ENCODE measurements at places on chromosomes 4 and X.
A peak's percentile ranks its signal among the peaks of the same experiment; 100 is the strongest.

DNA sequence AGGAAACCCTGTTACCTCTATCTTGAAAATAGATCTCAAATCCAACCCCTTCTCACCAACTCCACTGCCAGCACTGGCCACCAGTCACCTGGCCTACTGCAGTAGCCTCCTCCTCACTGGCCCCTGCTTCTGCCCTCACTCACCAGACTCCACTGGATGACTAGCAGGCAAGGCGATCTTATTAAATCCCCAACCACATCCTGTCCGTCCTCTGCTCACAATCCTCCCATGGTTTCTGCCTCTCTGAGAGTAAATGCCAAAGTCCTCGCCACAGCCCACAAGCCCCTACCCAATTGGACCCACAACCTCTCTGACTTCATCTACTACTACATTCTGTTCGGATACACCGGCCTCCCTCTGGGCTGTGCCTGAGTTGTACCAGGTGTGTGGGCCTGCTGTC is 5.4 kb upstream of the PIM2 start:
- no peak for DNase-seq

- no peak for DNase-seq
These were observed 167.3 kb downstream of the SLIT2 start for GRCh38 chr4:20418861-20419451.

DNA sequence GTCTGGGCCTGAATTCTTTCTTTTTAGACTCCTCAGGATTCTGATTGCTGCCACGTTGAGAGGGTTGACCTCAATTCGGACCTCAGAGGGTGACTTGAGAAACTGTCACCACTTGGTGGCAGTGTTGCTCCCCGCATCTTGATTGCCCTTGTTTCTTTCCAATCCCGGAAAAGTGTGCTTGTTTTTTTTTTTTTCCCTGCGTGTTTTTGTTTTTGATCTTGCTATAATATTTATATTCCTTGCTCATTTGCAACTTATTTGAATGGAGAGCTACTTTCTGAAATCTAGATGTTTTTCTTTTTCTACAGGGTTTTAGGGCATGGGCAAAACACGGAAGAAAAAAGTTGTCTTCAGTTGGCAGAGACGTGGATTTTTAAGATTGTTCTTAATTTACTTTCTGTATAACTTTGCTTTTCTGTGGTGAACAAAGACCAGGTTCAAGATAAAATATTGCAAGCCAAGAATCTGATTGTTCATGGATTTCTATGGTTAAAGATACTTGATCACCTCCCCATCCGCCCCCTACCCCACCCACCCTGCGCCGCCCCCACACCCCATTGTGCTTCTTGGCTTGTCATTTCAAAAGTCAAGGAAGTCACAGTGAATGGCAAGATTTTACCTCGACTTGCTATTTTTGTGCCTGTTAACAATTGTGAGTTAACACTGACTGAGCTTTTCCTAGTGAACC is 102.0 kb downstream of the PTTG2 start:
- DNase-seq: peak; percentile 27

DNA sequence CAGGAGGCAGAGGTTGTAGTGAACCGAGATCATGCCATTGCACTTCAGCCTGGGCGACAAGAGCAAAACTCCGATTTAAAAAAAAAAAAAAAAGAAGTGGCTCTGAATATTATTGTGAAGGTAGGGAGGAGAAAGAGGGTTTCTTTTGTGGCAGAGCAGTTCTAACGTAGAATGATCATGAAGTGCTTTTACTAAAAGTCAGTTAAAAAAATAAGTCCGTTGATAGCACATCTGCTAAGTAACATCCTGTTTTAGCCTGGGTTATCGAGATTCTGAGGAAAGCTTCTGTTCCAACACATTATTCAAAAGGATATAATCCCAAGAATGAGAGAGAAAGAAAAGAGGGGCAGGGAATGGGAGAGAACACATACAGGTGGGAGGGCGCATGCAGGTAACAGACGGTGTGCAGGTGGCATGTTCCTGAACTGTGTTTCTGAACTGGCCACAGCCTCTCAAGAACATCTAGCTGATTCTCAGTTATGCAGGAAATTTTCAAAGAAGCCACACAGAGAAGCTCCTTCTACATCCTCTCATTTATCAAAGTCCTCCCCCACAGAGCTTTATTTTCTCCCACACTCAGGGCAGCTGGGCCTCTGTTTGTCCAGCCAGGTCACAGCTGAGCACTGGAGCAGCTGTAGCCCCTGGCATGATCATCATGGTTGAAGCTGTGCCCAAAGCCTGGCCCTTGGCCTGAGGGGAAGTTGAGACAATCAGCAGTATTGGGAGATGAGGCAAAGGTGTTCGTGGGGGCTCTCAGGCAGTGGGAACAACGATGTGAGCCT is 342.3 kb downstream of the ZNF674 start:
- no peak for DNase-seq

DNA sequence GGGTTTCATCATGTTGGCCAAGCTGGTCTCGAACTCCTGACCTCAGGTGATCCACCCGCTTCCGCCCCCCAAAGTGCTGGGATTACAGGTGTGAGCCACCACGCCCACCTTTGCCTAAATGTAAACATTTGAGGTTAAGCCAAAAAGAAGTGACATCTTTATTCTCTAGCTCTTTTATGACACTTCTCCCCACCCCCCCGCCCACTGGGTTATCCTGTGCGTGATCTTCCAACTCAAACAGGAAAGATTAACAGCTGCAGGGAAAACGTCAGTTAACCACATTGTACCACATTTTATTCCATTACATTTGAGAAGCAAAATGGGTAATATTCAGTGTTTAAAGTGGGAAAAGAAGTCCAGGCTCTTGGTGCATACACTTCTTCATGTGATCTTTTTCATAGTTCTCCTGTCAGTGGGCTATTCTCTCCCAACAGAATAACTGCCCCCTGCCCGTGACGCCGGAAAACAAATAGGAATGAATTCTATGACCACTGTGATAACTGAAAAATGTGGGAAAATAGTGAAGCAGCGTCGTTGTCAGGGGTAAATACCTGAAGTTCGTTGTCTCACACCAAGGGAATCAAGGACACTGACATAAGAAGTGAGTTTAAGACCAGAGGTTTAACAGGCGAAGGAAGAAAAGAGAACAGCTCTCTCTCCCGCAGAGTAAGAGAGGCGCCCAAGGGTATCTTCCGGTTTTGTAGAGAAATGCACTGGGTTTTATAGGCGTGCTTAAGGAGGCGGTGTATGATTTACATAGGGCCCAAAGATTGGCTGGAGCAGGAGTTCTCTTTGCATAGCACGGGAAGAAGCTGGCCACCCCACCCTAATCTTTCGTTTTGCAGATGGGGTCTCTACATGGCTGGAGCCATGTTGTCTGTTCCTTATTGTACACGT is 9.7 kb upstream of the SRD5A3 start:
- no peak for DNase-seq

- DNase-seq: no peak
These were observed 176.1 kb downstream of the CORIN start for GRCh38 chr4:47661741-47662140.

- no peak for DNase-seq
These were observed 306.1 kb upstream of the TAPT1 start for GRCh38 chr4:16532240-16532970.

- DNase-seq: no peak
These were observed 257.4 kb downstream of the NLGN4X start for GRCh38 chrX:5971300-5971699.

GRCh38 chr4:5526080-5526846 is 182.1 kb downstream of the EVC2 start:
- no peak for DNase-seq

DNA sequence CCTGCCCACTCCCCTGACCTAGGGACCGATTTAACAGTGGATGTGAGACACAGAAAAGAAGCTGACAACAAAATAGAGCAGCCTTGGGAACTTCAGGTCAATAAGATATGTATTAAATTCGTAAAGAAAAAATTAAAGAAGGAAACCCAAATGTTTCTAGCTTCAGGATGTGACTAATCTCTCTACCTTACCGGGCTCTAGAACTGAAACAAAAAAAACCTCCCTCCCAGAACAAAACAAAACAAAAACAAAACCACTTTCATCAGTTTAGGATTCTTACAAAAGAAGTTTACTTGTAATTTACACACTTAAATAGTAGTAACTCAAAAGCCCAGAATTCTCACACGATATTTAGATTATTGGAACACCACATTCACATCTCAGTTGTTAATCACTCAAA is 185.8 kb upstream of the RPS6KA3 start:
- DNase-seq: no peak

DNA sequence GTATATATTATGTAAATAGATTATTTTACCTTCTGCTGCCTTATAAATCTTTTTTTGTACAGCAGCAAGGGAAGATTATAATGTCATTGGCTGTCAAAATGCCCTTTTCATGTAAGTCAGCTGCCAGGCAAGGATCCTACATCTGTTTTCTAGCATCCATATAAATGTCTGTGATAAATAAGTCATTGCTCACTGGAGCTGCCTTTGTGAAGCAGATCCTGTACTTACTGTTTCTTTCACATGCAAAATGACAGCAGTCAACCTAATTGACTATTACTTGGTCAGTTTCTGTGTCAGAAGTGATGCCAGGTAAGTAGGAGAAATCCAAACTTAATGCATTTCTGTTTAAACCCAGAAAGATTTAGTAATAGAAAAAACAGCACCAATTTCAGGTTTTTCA is 620.7 kb downstream of the RPA4 start:
- no peak for DNase-seq

DNA sequence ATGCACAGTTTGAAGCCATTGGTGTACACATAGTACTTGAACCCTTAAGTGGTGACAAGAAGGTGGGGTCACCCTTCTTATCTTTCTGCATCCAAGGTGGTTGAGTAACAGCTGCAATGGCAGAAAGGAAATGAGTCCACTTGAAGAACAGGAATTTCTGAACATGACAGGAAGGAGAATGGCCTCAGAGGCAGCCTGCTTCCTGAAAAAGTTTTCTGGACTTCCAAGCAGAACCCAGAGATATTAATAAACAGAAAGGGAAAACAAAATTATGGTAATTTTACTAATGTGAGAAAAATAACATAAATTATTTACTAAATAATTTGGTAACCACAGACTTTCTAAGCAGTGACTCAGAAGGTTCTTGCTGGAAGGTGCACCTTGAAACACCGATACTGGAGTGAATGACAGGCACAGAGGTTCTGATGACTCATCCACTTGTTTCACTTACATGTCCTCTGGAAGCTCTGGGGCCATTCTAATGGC is 119.9 kb upstream of the HS3ST1 start:
- no peak for DNase-seq

- no peak for DNase-seq
These were observed 719.4 kb downstream of the ADGRL3 start for GRCh38 chr4:61919561-61919960.

- no peak for DNase-seq
These were observed 31.6 kb downstream of the IQCM start for GRCh38 chr4:149784018-149784417.

- no peak for DNase-seq
These were observed 27.5 kb downstream of the LNX1 start for GRCh38 chr4:53563824-53564223.

DNA sequence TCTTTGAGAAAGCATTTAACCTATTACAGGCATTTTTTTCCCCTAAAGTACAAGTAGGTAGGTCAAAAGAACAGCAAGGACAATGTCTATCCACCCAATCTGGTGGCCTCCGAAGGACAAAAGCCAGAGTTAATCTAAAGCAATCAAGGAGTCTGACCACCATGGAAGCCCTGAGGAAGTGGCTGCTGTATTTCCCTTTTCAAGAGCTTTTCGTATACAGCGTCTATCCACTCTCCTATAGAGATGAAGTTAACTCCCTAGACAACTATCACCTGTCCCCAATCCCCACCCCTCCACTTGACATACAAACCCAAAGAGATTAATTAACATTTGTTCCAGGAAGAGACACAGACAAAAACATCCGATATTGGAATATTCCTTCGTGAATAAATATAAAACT is 85.5 kb downstream of the SNCA start:
- no peak for DNase-seq

GRCh38 chrX:97060020-97060419 is 176.3 kb downstream of the RPA4 start:
- DNase-seq: no peak

DNA sequence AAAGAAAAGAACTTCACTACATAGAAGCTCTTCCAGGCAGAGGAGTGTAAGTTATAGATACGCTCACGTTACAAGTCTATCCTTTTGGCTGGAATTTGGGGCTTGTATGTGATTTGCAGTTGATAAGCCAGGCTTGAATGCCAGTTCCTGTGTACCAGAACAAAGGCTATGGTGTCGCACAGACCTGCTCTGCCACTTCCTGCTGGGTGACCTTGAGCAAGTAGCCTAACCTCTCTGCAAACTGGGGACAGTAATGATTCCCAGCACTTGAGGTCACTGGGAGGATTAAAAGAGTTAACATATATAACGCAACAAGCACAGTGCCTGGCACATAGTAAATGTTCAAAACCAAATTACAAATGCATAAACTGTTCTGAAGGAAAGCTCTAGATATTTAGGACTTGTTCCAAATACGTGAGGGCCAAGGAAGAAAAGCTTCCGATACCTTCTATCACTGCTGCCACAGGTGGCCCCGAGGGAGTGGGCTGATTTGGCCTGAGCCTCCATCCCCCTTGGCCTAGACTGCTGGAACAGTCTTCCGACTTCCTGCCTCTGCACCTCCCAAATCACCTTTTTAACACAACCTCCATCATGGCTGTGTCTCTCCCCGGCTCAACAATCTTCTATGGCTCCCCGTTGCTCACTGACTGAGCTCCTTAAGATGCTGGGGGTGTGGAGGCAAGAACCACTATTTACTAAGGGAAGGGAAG is 1.3 kb upstream of the SOWAHD start:
- DNase-seq: no peak

GRCh38 chr4:159178979-159179969 is 76.4 kb downstream of the RAPGEF2 start:
- no peak for DNase-seq

DNA sequence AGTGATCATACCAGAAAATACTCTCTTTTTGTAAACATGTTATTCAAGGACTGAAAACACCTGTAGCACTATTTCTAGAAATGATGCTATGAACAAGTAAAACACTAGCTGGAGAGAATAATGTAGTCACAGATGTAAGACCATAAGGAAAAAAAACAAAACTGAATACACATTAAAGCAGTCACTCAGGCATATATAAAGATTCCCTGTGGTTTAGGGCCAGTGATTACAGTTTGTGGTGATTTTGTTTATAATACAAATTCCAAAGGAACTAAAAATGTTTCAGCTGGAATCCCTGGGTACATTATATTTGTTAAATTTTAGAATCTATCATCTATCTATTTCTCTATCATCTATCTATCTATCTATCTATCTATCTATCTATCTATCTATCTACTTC is 777.8 kb upstream of the FRG1 start:
- no peak for DNase-seq

DNA sequence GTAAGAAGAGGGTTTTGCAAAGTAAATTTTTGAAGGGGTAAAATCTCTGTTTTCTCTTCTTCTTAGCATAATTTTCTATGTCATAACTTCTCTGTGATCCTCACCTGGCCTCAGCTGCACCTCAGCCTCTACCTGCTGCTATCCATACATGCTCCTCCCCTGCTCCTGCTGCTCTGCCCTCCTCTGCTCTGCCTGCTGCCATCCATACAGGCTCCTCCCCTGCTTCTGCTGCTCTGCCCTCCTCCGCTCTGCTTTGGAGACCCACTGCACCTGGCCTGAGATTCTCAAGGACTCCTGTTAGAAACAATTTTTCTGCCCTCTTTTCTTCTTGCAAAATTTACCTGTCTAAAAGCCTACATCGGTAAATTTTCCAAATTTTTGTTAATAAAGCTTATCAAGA is 388.6 kb upstream of the PITX2 start:
- no peak for DNase-seq

Data from stimulated activated CD8-positive, alpha-beta memory T cell treated with anti-CD3 and anti-CD28 coated beads, Interleukin-7, amount 100 ng/mL, for 1 hour (primary cell).